ENCODE measurements at places on chromosomes 2 and 18. TPM values are rescaled to one million over a fixed set of nuclear protein-coding genes. Genes with fewer than 3 reads are reported as not detected.

- no peaks in the 10 kb centered on the region for H3K36me3 ChIP-seq
- H3K4me3 ChIP-seq, result no peak overlapping the region
- no peak overlapping the region for H3K27ac ChIP-seq
- no peaks in the 10 kb centered on the region for H3K4me1 ChIP-seq
- H3K27me3 ChIP-seq, result no peaks in the 10 kb centered on the region
- DNase-seq, result no peak
Observed at GRCh38 chr2:232353660-232354059, 24.9 kb upstream of the ALPP start.

DNA sequence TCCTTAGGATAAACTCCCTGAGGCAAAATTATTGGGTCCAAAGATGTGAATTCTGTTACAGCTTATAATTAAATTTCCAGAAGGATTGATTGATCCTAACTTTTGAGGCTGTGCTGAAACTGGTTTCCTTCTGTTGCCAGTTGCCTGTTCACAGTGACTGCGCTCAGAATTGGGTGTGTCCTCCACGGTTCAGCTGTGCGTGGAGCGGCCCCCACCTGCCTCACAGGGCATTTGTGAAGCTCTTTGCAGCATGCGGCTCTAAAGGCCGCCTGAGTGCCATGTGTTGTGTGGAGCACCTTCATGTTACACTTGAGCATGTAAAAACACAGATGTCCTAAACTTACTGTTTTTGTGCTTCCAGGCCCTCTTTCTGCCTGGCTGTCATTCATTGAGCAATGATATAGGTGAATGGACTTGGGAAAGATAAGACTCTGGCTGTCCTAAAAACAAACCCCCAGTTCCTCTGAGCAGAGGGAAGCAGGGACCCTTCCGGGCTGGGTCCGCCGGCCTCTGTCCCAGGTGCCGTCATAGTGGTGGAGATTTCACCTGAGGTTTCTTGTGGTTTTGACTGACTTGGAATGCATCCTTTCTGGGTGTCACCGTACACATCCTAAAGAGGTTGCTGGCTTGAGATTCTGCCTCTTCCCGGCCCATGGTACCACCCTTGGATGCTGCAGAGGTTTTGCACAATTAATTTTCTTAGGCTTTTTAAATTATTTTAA is 173.6 kb downstream of the LDLRAD4 start:
- DNase-seq, result no peak
- no peaks in the 10 kb centered on the region for H3K27me3 ChIP-seq
- no peak overlapping the region for H3K4me3 ChIP-seq
- no peak overlapping the region for H3K27ac ChIP-seq
- H3K4me1 ChIP-seq, result no peaks in the 10 kb centered on the region

GRCh38 chr2:38875227-38875575 is 533 bp downstream of the DHX57 start:
- no peaks in the 10 kb centered on the region for H3K36me3 ChIP-seq
- H3K27me3 ChIP-seq, result no peaks in the 10 kb centered on the region
- no peak for DNase-seq
- peak overlapping the region; percentile 75 for H3K4me3 ChIP-seq
- H3K27ac ChIP-seq, result no peak overlapping the region

GRCh38 chr2:88416016-88416663 is 36.4 kb downstream of the FOXI3 start:
- no peaks in the 10 kb centered on the region for H3K4me1 ChIP-seq
- H3K27me3 ChIP-seq, result no peaks in the 10 kb centered on the region
- no peaks in the 10 kb centered on the region for H3K36me3 ChIP-seq
- no peak overlapping the region for H3K4me3 ChIP-seq

DNA sequence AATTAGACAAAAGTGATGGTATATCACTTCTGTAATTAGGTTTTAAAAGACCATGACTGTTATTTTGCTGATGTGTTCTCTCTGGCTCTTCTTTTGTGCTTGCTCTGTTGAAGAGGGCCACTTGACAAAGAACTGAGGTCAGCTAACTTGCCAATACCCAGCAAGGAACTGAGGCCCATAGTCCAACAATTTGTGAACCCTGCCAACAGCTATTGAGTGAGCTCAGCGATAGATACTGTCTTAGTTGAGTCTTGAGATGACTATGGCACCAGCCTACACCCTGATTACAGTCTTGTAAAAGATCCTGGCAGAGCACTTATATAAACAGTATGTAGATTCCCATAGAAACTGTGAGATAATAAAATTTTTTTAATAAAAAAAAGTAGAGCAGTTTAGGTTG is 103.0 kb downstream of the BMPR2 start:
- no peak overlapping the region for H3K4me3 ChIP-seq
- no peak for DNase-seq
- H3K36me3 ChIP-seq, result no peaks in the 10 kb centered on the region

- no peak overlapping the region for H3K4me3 ChIP-seq
- no peaks in the 10 kb centered on the region for H3K36me3 ChIP-seq
- no peaks in the 10 kb centered on the region for H3K4me1 ChIP-seq
- no peak for DNase-seq
Observed at GRCh38 chr18:24632158-24632988, 171.9 kb downstream of the HRH4 start.

GRCh38 chr2:86807468-86808275 is 17.0 kb upstream of the CD8A start:
- H3K27me3 ChIP-seq, result no peaks in the 10 kb centered on the region
- peak overlapping the region; percentile 34 for H3K4me3 ChIP-seq
- no peaks in the 10 kb centered on the region for H3K36me3 ChIP-seq
- H3K27ac ChIP-seq, result no peak overlapping the region

GRCh38 chr2:179311101-179311500 is 46.5 kb upstream of the SESTD1 start:
- DNase-seq, result no peak
- no peak overlapping the region for H3K4me3 ChIP-seq
- no peaks in the 10 kb centered on the region for H3K27me3 ChIP-seq
- H3K27ac ChIP-seq, result no peak overlapping the region
- no peaks in the 10 kb centered on the region for H3K36me3 ChIP-seq

DNA sequence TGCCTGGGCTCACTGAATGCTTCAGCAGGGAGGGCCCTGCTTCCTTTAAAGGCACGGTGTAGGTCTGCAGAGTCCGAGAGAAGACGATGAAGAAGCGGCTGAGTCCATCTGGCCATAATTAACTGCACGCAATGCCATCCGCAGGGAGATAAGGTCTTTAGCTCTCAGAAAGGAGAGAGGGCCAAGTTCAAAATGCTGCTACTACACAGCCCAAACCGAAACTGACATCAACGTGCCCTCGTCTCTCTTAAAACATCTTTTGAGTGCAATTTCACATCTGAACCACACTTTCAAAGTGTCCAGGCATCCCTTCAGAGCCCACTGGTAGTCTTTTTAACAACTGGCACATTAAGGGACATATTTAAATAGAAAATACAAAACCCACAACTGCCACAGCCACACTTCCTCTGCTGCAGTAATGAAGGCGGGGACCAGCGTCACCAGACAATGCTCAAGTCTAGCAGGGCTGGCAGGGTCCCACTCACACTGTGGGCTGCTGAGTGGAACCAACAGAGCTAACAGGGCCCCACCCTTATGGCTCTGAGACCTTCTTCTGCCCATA is 35.8 kb downstream of the ST3GAL5 start:
- peak; percentile 39 for DNase-seq
- H3K27ac ChIP-seq, result peak overlapping the region; percentile 64
- no peaks in the 10 kb centered on the region for H3K36me3 ChIP-seq
- H3K27me3 ChIP-seq, result no peaks in the 10 kb centered on the region

DNA sequence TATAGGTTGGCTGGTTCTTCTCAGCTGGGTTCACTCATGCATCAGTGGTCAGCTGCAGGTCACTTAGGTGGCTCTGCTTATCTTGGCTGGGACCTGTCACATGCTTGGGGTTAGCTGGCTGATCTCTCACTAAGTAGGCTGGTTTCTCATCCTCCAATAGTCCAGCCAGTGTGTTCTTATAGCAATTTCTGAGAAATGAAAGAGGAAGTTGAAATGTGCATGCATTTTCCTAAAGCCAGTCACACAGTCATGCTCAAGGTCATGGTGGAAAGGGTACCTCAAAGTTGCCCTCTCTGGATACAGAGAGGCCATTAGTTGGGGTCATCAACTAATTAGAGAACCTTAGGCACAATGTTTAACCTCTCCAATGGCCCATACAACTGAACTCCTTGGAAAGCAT is 64.4 kb downstream of the KLHL29 start:
- H3K27me3 ChIP-seq, result no peaks in the 10 kb centered on the region
- H3K4me1 ChIP-seq, result no peaks in the 10 kb centered on the region
- no peak for DNase-seq

DNA sequence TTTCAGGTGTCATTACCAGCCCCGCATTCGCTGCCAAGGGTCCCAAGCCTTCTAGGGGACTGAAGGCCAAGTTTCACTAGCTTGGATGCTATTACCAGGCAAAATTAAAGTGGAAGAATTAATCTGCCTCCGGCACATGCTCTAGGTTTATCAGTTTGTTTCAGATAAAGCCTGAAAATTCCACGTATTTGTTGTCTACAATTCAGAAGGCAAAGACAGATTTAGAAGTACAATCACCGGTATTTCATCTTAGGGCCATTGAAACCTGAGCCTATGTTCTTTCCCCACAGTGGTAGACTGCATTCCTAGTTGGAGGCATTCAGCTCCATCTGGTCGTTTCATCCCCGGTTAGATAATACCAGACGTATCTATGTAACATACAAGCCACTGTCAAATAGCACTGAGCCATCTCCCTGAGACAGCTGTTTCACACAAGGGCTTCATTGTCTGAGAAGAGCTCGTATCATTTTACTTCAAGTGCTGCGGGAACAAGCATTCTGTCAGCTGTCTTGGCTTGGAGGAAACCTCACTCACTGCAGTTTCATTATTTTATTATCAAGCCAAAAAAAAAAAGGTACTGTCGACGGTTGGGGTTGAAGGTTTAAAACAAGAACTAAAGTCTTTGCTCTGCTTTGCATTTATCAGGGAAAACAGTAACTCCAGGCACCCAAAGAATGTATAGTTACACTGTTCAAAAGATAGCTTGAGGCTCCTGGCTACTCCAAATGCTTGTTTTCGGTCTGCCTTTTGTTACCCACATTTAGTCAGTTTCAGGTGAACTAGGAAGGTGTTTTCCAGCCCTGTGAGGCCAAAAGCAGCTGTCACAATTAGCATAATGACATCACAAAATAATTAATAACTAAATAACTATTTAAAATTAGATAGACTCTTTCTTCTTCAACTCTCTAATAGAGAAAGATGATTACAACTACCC is 76.7 kb downstream of the TGIF1 start:
- H3K27me3 ChIP-seq, result no peaks in the 10 kb centered on the region
- H3K27ac ChIP-seq, result no peak overlapping the region
- no peaks in the 10 kb centered on the region for H3K4me1 ChIP-seq
- no peak overlapping the region for H3K4me3 ChIP-seq
- no peak for DNase-seq
- H3K36me3 ChIP-seq, result no peaks in the 10 kb centered on the region

GRCh38 chr2:148167855-148168254 is 147.0 kb downstream of the MBD5 start:
- no peaks in the 10 kb centered on the region for H3K4me1 ChIP-seq
- H3K27ac ChIP-seq, result no peak overlapping the region
- no peak overlapping the region for H3K4me3 ChIP-seq

DNA sequence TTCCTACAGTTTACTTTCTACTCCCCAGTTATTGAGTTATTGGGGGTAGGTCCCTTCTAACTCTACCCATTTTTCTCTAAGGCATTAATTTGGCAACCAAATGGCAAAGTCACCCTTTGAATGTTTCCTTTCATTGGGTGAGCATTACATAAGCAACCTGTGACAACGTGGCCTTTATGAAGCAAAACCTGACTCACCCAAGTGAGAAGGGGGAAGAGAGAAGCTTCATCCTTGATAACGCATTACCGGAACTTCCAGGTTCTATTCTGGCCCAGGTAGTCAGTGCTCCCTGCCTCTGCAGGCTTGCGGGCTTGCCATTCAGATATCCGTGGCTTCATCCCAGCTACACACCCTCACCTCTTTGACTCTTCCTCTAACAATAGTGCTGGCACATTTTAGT is 39.1 kb upstream of the FAM124B start:
- H3K4me1 ChIP-seq, result peaks cover 4% of the 10 kb centered on the region
- DNase-seq, result no peak
- no peaks in the 10 kb centered on the region for H3K27me3 ChIP-seq
- no peak overlapping the region for H3K4me3 ChIP-seq
- H3K27ac ChIP-seq, result no peak overlapping the region

DNA sequence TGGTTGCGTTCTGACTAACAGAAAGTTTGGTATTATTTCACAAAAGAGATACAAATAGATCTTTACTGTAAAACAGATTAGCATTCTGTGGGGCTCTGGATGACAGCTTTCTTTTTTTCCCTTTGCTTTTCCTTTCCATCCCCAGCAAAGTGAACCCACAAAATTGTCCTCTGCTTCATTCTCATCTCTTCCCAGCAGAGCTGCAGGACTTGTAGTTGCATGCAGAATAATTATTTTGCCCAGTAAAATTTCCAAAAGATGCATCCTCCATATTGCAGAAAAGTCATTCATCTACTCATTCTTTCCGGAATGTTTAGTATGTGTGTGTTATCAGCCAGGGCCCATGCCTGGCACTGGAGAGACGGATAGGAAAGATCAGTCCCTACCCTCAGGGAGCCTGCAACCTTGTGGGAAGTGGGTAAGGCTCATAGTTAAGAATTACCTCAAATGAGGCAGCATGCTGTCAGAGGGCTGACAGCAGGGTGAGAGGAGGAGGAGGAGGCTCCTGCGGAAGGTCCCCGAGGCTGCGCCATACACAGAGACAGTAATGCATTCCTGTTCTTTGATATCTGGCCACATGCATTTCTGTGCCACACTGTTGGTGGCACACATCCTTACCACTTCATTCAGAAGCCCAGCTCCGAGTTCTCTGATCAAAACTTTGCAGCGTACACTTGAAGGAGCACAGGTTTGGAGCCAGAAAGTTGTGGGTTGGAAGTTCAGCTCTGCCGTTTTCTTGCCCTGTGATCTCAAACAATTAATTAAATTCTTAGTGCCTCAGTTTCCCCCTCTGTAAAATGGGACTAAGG is 225.4 kb downstream of the MYCN start:
- DNase-seq, result no peak
- no peak overlapping the region for H3K27ac ChIP-seq
- H3K4me3 ChIP-seq, result no peak overlapping the region
- H3K36me3 ChIP-seq, result no peaks in the 10 kb centered on the region
- H3K4me1 ChIP-seq, result no peaks in the 10 kb centered on the region
- H3K27me3 ChIP-seq, result peaks cover 6% of the 10 kb centered on the region

GRCh38 chr2:57598551-57598950 is 448.1 kb upstream of the VRK2 start:
- H3K4me1 ChIP-seq, result no peaks in the 10 kb centered on the region
- no peak overlapping the region for H3K27ac ChIP-seq
- DNase-seq, result no peak

The CD207 gene
- total RNA-seq, result not detected

The COL5A2 gene
- 17.6 TPM for total RNA-seq

The RGPD3 gene
- total RNA-seq, result 0.31 TPM

The ALPG gene
- total RNA-seq, result not detected

The G6PC2 gene
- total RNA-seq, result not detected

The PARD3B gene
- 5.3 TPM for total RNA-seq

The ZNF804A gene
- total RNA-seq, result not detected
